Frontal cortex (tissue), 4 donors: ENCODE measurements at places on chromosomes 11 and 22.

DNA sequence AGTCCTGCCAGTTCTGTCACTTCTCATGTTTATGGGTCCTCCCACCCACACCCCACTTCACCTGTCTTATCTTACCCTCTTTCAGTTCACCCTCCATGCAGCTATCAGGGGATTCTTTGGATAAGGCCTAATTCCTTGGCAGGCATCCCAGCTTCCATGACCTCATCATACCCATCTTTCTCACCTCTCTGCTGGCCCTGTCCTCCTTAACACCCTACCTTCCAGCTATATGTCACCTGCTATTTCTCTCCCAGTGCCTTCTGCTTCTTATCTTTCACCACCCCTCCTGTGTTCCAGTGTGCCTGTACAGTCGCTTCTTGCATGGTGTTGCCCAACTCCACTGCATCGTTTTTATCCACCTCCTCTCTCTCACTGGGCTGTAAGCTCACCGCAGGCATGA lies 28.3 kb downstream of the SNU13 start:
- DNase-seq: no peak

DNA sequence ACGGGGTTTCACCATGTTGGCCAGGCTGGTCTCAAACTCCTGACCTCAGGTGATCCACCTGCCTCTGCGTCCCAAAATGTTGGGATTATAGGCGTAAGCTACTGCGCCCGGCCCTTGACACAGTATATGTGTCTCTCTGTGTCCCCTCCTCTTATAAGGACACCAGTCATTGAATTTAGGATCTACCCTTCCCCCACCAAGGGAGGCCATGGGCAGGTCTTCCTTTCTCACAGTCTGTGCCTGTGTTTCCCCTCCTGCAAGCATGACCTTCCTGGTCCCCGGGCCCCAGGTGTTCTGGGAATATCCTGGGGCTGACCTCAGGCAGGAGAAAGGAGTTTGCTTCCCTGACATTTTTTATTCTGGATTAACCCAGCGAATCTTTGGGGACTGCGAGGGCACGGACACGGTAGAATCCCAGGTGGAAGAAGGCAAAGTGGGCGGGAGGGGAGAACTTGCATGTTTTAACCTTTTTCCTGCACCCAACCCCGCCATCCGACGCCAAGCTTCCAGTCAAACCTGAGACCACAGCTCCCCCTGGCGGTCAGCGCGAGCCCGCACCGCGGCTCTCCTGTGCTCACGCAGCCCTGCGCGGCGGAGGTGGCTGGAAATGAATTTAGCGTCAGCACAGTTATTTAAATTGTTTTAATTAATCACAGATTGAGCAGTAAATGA lies 42.1 kb upstream of the ISX start:
- no peak for DNase-seq

GRCh38 chr22:31707519-31707918 lies 42.4 kb downstream of the PRR14L start:
- DNase-seq: no peak

DNA sequence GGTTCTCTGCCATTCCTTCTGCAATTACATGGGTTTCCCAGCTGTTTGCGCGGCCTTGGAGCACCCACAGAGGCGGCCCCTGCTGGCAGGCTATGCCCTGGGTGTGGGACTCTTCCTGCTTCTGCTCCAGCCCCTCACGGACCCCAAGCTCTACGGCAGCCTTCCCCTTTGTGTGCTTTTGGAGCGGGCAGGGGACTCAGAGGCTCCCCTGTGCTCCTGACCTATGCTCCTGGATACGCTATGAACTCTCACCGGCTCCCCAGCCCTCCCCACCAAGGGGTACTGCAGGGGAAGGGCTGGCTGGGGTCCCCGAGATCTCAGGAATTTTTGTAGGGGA lies 2.6 kb downstream of the RCE1 start:
- peak; percentile 9 for DNase-seq

DNA sequence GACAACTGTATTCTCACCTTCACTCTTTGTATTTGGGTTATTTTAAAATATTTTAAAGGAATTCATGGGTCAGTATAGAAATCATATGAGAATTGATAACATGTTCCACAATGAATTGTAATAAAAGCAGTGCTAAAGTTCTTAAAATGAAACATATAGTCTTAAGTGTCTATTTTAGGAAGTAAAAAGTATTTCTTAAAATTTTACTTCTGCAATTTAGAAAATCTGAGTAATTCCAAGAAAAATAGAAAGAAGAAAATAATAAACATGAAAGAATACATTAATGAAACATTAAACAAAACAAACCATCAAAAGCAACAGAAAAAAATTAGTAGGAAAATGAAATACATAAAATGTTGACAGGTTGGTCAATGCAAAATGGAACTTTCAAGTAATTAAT lies 332.4 kb downstream of the ETS1 start:
- no peak for DNase-seq

- no peak for DNase-seq
These were observed 138.0 kb upstream of the PGR start for GRCh38 chr11:101267654-101268053.

GRCh38 chr22:24450610-24451009 lies 23.2 kb downstream of the ADORA2A start:
- DNase-seq: no peak

DNA sequence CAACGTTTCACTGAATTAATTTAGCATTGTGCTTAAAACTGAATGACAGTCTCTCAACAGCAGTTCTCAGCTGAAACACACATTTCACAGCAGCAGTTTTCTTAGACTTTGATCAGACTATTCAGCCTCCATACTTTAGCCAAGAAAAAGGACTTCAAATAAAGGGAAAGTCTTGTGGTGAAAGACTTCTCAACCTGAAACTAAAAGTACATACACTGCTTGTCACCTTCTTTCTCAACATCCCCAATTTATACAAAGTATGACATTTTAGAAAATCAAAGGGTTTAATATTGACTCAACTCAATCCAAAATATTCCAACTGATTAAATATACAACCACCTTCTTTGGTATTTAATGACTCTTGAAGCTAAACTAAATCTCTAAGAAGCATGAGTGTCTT lies 419.0 kb downstream of the LRRC4C start:
- no peak for DNase-seq

DNA sequence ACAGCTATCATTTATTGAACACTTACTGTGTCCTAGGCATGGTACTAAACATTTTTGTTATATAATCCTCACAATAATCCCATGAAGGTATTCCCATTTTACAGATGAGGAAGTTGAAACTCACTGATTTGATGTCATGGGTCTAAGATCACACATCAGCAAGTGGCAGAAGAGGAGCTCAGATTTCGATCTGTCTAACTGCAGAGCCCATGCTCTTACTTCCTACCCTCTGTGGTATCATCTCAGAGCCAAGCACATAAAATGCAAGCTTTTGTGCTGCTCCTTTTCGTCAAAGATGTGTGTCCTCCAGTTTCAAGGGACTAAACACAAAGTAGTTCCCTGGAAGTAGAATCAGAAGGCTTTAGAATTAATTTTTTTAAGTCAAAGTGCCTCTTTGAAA lies 71.1 kb downstream of the ARFGAP2 start:
- no peak for DNase-seq
